ENCODE measurements at places on chromosomes 16 and 17.
A peak's percentile ranks its signal among the peaks of the same experiment; 100 is the strongest.

DNA sequence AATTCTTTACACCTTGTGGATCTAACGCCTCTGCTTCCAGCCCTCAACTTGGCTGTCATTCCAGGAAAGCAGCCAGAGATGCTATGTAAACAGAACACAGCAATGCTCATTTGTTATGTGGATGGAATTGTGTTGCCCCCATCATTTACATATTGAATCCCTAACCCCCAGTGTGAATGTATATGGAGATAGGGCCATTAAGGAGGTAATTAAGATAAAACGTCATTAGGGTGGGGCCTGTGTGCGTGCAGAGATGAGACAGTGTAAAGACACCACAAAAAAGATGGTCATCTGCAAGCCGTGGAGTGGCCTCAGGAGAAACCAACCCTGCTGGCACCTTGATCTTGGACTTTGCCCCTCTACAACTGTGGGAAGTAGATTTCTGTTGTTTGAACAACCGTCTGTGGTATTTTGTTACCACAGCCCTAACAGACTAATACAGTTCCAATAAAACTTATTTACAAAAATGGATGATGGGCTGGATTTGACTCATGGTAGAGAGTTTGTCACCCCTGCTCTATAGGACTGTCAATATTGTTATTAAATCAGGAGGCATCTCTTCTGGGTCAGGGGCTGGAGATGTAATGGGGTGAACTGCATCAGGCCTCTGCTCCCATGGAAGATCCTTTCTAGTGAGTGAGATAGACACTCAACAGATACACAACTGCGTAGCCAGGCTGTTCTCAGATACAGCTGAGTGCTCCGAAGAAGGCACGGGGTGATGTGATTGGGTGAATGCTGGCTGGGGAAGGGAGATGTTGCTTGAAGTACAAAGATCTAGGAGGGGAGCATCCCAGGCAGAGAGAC lies 339.0 kb downstream of the SNX29 start:
- DNase-seq = no peak

- no peak for DNase-seq
Measured at GRCh38 chr17:40473573-40474365, 27.7 kb downstream of the TNS4 start.

GRCh38 chr17:73562896-73563295 lies 81.3 kb downstream of the SDK2 start:
- no peak for DNase-seq

GRCh38 chr16:49578018-49578417 lies 204.4 kb downstream of the C16orf78 start:
- no peak for DNase-seq

DNA sequence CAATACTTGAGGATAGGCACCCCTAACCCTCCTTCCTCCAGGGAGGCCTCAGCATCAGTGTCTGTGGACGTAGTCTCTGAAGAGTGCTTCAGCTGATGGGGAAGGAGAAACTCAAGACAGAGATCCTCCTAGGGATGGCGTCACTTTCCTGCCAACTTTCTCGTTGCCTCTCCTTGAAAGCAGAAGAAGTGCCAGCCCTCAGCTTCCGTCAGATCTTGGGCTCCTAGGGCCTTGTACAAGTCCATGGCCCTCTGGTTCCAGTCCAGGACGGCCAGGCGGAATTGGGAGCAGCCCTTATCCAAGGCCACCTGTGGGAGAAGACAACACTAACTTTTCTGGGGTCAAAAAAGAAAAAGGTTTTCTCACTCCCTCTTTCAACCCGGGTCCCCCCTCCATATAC lies 1.3 kb downstream of the SAT2 start:
- DNase-seq = no peak

DNA sequence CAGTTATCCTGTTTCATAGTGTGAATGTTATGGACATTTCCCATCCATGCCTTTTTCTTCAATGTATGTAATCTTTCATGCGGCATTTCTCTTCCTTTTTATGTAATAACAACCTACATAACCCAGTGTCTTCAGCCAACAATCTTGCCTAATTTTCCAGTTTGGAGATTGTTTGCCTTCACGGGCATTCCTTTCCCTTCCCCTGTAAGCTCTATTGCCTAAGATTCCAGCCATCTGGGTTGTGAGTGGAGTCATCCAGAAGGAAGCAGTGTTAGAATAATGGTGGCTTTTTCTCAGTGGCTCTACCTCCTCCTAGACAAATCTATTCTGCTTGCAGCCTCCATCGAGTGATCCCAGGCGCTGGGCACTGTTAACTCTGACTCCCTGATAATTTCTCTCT lies 22.3 kb downstream of the SYCE1L start:
- no peak for DNase-seq

- no peak for DNase-seq
Measured at GRCh38 chr17:46925185-46925868, 2.4 kb downstream of the GOSR2 start.

GRCh38 chr16:25257956-25258860 lies 563 bp upstream of the ZKSCAN2 start:
- DNase-seq = peak; percentile 78

DNA sequence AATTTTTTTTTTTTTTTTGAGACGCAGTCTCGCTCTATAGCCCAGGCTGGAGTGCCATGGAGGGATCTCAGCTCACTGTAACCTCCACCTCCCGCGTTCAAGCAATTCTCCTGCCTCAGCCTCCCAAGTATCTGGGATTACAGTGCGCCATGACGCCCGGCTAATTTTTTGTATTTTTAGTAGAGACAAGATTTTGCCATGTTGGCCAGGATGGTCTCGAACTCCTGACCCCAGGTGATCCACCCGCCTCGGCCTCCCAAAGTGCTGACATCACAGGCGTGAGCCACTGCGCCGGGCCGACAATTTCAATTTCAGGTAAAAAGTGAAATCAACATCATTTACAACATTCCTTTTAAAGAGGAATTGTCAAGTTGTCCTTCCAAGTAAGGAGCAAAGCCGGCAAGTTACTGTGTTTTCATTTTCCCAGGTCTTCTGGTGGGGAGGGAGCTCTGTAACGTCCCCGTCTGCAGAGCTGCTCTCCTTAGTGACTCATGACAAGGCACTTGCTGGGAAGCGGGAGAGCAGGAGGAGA lies 873 bp downstream of the NPLOC4 start:
- DNase-seq = no peak

DNA sequence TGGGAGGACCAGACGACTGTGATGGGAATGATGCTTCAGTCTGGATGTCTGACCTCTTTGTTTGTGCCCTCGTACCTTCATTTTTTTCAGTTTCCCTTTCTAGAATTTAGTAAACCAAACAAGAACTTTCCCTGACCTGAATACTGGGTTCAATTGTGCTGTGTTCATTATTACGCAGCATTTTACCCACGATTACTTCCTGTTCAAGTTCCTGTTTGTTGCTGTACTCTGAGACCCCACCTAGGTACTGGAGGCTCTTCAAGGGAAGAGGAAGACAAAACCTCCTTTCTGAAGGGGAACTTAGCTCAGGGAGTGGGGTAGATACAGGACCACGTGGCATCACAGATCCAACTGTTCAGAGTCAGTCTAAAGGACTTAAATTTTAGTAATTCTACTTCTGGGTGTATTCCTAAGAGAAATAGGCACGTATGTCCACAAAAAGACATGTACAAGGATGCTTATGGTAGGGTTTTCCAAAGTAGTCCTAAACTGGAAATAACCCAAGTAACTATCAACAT lies 9.2 kb upstream of the PRKCB start:
- DNase-seq = no peak

- no peak for DNase-seq
Measured at GRCh38 chr17:17982801-17983200, 10.1 kb downstream of the DRC3 start.

- no peak for DNase-seq
Measured at GRCh38 chr16:49738832-49739231, 117.1 kb downstream of the ZNF423 start.

- peak; percentile 91 for DNase-seq
Measured at GRCh38 chr17:78356101-78356713, 3.7 kb downstream of the SOCS3 start.

DNA sequence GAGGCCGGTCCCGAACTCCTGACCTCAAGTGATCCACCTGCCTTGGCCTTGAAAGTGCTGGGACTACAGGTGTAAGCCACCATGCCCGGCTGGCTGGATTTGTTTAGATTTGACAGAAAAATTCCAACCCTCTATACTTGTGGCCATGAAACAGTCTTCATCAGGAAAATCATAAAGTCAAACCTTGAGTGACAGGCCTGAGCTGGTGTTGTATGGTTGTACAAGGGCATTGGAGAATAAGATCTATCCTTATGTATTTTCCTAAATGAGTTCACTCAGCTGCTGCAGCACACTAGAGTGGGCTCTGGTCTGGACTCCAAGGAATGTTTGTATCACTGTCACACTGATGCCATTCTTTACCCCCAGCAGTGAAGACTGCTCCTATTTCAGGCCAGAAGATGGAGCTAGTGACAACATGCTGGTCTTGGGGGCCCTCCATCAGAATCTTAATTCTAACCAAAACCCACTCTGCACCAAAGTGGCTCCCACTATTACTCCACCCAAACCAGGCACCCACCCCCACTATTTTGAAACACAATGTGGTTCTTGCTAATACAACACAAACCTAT lies 27.4 kb downstream of the SNX11 start:
- DNase-seq = no peak

Data from activated naive CD4-positive, alpha-beta T cell treated with Interleukin-2 at 50 U/mL for 16 hours (primary cell).